Right atrium auricular region (tissue), 2 donors: ENCODE measurements at places on chromosomes 5 and 9. TPM values are rescaled to one million over a fixed set of nuclear protein-coding genes. Genes with fewer than 3 reads are reported as not detected.
A peak's percentile ranks its signal among the peaks of the same experiment; 100 is the strongest.

GRCh38 chr5:32089146-32090000 is 84.7 kb downstream of the GOLPH3 start:
- DNase-seq, result peak; percentile 52

GRCh38 chr5:95533106-95533505 is 21.7 kb downstream of the SKIC3 start:
- DNase-seq, result no peak

- peak; percentile 91 for DNase-seq
These were observed 8.8 kb upstream of the LCP2 start for GRCh38 chr5:170306381-170306831.

GRCh38 chr5:149345892-149346222 is 558 bp downstream of the GRPEL2 start:
- no peak for DNase-seq

GRCh38 chr9:81082221-81082620 is 607.1 kb downstream of the TLE1 start:
- no peak for DNase-seq

GRCh38 chr9:124366476-124367220 is 48.6 kb downstream of the PSMB7 start:
- no peak for DNase-seq

- DNase-seq, result no peak
These were observed 40.2 kb upstream of the PALM2AKAP2 start for GRCh38 chr9:109739760-109740159.

GRCh38 chr5:180804129-180804618 is 1.6 kb upstream of the MGAT1 start:
- peak; percentile 53 for DNase-seq

GRCh38 chr5:173463207-173463606 is 135.0 kb upstream of the STC2 start:
- no peak for DNase-seq

Gene MSH3
- 6.8 TPM for total RNA-seq
